ENCODE measurements at places on chromosomes 1 and 21. TPM values are rescaled to one million over a fixed set of nuclear protein-coding genes. Genes with fewer than 3 reads are reported as not detected.

DNA sequence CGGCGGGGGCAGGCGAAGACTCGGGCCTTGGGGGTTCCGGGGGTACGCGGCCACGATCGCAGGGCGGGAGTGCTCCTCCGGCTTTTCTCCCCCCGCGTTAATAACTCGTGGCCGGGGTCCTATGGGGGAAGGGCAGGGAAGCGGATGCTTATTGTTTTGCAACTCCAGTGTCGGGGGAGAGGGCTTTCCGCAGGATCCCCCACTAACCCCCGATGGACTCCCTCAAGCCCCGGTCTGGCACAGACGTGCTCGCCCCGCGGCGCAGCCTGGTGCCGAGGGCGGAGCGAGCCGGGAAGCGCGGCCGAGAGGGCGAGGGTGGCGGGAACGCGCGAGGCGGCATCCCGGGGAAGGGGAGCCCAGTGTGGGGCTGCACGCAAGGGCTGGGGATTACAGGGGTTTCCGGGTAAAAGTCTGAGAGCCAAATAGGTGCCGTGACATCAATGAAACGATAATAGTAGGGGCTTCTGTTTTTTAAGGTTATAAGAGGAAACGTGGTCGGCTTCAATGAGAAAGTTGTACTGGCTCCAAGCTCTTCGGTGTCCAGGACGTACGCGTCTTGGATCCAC lies 772 bp downstream of the UCK2 start:
- no peak for DNase-seq

The NBPF3 gene
- 11.2 TPM for total RNA-seq

The CRNN gene
- total RNA-seq: not detected

GRCh38 chr1:93559045-93559444 lies 111.1 kb downstream of the FNBP1L start:
- no peak for DNase-seq

GRCh38 chr1:110634455-110635311 lies 28.5 kb upstream of the KCNA2 start:
- peak; percentile 86 for DNase-seq

The FOXD3 gene
- total RNA-seq: 5.1 TPM

- DNase-seq: no peak
These were observed 9.7 kb downstream of the LPAR3 start for GRCh38 chr1:84883286-84883685.
